Right cardiac atrium (tissue), 5 donors: ENCODE measurements at places on chromosomes 3 and 15. TPM values are rescaled to one million over a fixed set of nuclear protein-coding genes. Genes with fewer than 3 reads are reported as not detected.

The SEMA5B gene
- total RNA-seq = 0.72 TPM

The LRRK1 gene
- 7.6 TPM for total RNA-seq

The ANKUB1 gene
- total RNA-seq = not detected

The CLDN16 gene
- not detected for total RNA-seq

The UBXN7 gene
- 34.8 TPM for total RNA-seq

The UCN2 gene
- not detected for total RNA-seq

The PIGZ gene
- total RNA-seq = 3.4 TPM

The PLS1 gene
- total RNA-seq = 2.4 TPM

The DZIP3 gene
- 20.1 TPM for total RNA-seq

The C3orf52 gene
- total RNA-seq = 1.1 TPM

The SH3GL3 gene
- total RNA-seq = 2.0 TPM

The HDC gene
- total RNA-seq = 0.56 TPM

The SPSB4 gene
- 1.1 TPM for total RNA-seq

The CCR4 gene
- 0.12 TPM for total RNA-seq

The TJP1 gene
- total RNA-seq = 131 TPM

The ESYT3 gene
- 2.4 TPM for total RNA-seq

The RTP4 gene
- 1.9 TPM for total RNA-seq

The CLRN1 gene
- total RNA-seq = not detected

The SCAANT1 gene
- total RNA-seq = not detected

The SERINC4 gene
- 0.12 TPM for total RNA-seq

The SLC25A38 gene
- 12.3 TPM for total RNA-seq

The SMAD6 gene
- 63.0 TPM for total RNA-seq

GRCh38 chr3:133840055-133840737, 34.6 kb downstream of the SRPRB start:
- no peak for DNase-seq

GRCh38 chr15:39651881-39652280, 71.0 kb downstream of the THBS1 start:
- DNase-seq = no peak

GRCh38 chr3:57815036-57815435, 58.9 kb downstream of the SLMAP start:
- DNase-seq = no peak

DNA sequence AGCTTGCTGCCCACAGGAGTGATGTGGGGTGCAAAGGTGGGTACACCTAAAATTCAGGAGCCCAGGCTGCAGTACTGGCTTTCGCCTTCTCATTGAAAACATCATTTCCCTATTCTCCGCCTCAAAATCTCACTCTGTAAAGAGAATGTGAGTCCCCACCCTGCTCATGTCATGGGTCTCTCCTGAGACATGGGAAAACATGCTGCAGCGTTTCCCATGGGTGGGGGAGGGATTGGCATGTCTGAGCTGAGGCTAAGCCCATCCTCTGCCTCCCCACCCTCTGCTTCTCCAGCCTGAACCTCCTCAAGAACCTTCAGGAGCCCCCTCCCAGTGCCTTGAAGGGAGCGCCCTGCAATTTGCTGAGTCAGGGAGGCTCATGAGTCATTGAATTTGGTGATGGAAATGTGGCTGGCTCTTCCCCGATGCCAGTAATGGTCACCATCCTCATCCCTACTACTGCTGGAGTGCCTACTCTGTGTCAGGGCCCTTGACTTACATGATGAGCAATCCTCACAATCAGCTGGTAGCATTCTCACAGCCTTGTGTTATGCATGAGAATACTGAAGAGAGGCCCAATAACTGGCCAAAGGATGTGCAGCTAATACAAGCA, 28.8 kb downstream of the WNT5A start:
- DNase-seq = no peak

GRCh38 chr15:52008698-52009434, 10.2 kb upstream of the MAPK6 start:
- no peak for DNase-seq

- DNase-seq = no peak
These were observed 3.8 kb downstream of the DCBLD2 start for GRCh38 chr3:98897701-98898100.

- no peak for DNase-seq
These were observed 20.0 kb upstream of the RBP1 start for GRCh38 chr3:139559541-139559940.

DNA sequence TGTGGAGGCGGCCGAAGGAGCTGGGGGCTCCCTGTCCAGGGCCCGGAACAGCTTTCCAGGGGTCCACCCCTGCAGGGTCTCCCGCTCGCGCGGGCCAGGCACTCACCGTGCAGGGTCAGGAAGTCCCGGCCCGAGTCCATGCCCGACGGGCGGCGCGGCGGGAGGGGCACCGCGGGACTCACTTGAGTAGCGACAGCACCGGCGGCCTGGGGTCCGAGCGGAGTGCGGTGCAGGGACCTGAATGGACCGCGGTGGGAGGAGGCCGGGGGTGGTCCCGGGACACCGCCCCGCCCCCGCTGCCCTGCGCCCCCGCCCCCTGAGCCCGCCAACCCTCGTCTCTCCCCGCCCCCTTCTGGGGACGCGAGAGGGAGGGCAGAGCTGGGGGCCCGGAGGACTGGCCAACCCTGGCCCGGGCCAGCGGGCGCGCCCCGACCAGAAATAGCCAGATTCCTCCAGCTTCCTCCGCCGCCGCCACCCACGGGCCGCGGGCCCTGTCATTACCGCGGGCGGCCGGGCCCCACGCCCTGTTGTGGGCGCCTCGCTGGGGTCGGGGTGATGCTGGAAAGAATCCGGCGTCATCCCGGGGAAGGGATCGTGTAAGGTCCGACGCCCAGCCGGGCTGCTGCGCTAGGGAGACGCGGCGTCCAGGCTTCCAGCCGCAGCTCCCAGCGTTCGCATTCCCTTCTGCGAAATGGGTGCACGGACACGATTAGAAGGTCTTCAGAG, at the start of gene PLCD1:
TSS of gene PLCD1 (minus strand) at position 243 of the 726 bp plus-strand sequence. CDS start at position 140, 103 bp downstream.
- DNase-seq = peak; percentile 96

GRCh38 chr3:195015021-195015420, 255.9 kb downstream of the XXYLT1 start:
- DNase-seq = no peak

- no peak for DNase-seq
These were observed 78.4 kb downstream of the AKAP13 start for GRCh38 chr15:85458764-85459163.

GRCh38 chr3:152197937-152198336, 70.8 kb upstream of the MBNL1 start:
- DNase-seq = no peak

DNA sequence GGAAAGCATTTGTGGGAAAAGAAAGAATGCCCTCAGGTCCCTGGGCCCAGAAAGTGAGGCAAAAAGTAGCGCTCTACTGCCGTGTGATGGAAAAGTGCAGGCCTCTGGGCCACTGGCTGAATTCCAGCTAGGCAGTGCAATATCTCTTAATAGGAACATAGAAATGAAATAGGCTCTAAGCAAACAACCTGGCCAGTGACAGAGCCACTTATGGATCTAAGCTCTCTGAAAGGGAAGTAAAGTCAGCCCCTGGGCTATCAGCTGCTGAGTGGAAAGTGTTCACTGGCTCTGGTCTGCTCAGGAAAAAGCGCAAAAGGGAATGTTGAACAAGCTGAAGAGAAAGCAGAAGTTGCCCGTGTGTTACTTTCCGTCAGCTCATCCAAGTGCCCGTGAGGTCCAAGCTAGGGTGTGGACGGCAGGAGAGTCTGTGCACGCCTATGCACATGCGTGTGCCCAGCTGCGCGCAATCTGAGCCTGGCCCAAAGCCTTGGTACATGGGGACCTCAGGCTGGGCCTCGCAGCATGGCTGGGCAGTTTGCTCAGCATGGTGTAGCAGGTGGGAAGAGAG, 74.0 kb upstream of the RAD18 start:
- DNase-seq = no peak

- DNase-seq = no peak
These were observed 135.1 kb upstream of the STRIT1 start for GRCh38 chr3:155428563-155428962.

- DNase-seq = no peak
These were observed 3.9 kb upstream of the FURIN start for GRCh38 chr15:90864507-90864906.

GRCh38 chr3:86653661-86654205, 337.2 kb downstream of the VGLL3 start:
- DNase-seq = no peak

- no peak for DNase-seq
These were observed 89.5 kb downstream of the CHRNA7 start for GRCh38 chr15:32119694-32120330.

GRCh38 chr3:47314056-47314764, 31.5 kb downstream of the KLHL18 start:
- no peak for DNase-seq

- peak; percentile 59 for DNase-seq
These were observed 33.6 kb downstream of the GPR171 start for GRCh38 chr3:151169262-151169947.

GRCh38 chr3:48241796-48242455, 1.0 kb downstream of the ZNF589 start:
- no peak for DNase-seq

- no peak for DNase-seq
These were observed 28.0 kb downstream of the MB21D2 start for GRCh38 chr3:192889679-192890078.

- no peak for DNase-seq
These were observed 26.5 kb downstream of the ATP6V1A start for GRCh38 chr3:113773381-113773780.

GRCh38 chr3:99504258-99504657, 134.1 kb upstream of the COL8A1 start:
- no peak for DNase-seq

DNA sequence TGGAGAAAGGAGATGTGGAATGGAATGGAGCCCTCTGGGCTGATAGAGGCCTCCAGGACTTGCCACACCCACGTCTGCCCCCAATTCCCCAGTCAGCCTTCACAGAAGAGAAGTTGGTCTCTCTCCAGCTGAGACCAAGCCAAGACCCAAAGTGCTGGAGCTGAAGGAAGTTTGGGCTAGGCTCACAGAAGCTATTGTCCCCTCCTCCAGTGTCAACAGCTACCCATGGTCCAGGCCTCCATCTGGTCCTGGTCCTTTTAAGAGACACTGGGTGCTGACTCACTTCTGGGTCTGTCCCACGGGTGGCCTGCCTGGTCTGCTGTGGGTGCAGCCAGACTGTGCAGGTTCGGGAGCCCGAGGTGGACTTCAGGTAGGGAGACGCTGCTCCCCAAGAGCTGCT, 179.8 kb downstream of the APBA2 start:
- no peak for DNase-seq

- no peak for DNase-seq
These were observed 230.9 kb upstream of the CD96 start for GRCh38 chr3:111311126-111311525.
